ENCODE measurements at places on chromosomes 12 and 14.

DNA sequence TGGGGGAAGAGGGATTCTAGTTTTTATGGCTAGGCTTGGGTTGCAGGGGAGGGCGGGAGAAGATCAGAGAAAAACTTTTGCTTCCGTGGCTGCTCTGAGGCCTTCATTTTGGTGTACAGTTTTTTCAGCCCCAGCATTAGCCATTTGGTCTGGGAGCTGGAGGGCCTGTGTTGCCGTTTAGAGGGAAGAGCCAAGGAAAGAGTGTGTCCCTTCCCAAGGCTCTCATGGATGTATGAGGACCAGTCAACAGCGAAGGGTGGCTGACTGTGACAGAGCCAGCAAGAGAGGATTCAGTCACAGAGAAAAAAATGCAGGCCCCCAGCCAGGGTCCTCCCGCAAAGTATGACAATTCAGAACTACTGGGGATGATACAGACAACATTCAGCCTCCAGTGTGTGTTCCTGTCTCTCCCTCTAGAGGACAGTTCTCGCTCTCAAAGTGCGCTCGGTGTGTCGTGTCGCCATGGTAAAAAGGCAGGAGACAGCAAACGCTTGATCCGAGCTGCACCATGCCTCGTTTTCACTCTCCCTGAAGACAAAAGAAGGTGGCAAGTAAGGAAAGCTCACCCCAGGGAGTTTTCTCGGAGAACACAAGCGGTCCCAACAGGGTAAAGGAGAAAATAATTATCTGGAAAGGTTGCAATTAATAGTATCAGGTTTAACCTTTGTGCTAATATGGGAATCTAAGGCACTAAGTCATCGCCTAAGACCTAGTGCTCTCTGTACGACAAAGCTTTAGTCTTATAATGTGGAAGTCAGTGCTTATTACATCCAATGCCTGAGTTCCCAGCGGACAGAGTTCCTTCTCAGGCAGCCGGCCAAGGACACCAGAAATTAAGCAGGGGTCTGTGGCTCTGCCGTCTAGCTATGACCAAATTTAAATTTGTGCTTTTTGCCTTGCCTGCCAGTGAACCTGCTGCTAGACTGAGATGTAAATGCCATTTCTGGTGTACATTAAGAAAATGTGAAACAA, 157.3 kb upstream of the PLXNC1 start:
- DNase-seq = no peak

- DNase-seq = no peak
Observed at GRCh38 chr14:69667938-69668335, 56.5 kb downstream of the SUSD6 start.

GRCh38 chr12:88308825-88309224, 166.7 kb downstream of the TMTC3 start:
- DNase-seq = no peak

GRCh38 chr12:104234926-104235499, 19.4 kb downstream of the TXNRD1 start:
- no peak for DNase-seq

- no peak for DNase-seq
Observed at GRCh38 chr12:89909753-89910152, 201.1 kb upstream of the ATP2B1 start.

GRCh38 chr12:57176846-57177245, 29.4 kb upstream of the LRP1-AS start:
- no peak for DNase-seq

- DNase-seq = no peak
Observed at GRCh38 chr14:86625637-86626036, 1095.7 kb downstream of the FLRT2 start.

- DNase-seq = no peak
Observed at GRCh38 chr12:24600996-24601395, 347.9 kb downstream of the BCAT1 start.

GRCh38 chr12:89351489-89352241, 636 bp downstream of the DUSP6 start:
- peak; percentile 25 for DNase-seq

- no peak for DNase-seq
Observed at GRCh38 chr12:46693034-46693433, 132.8 kb downstream of the SLC38A4 start.

DNA sequence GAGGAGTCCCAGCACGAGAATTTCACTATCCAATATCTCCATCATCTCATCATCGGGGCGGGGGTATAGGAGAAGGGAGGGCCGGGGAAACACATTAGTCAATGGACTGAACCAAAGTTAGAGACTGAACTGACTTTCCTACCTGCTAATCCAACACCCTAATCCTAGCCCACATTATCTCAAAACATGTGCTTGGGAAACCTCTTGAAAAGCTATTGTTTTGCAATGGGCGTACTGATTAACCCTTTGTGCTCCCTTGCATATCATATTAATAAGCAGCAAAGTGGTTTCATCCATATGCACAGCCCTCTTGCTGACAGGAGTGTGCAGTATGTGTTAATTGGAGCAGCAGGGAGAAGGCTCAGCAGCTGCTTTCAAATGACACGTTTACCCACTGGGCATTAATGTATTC, 125.7 kb upstream of the GRIP1 start:
- no peak for DNase-seq

DNA sequence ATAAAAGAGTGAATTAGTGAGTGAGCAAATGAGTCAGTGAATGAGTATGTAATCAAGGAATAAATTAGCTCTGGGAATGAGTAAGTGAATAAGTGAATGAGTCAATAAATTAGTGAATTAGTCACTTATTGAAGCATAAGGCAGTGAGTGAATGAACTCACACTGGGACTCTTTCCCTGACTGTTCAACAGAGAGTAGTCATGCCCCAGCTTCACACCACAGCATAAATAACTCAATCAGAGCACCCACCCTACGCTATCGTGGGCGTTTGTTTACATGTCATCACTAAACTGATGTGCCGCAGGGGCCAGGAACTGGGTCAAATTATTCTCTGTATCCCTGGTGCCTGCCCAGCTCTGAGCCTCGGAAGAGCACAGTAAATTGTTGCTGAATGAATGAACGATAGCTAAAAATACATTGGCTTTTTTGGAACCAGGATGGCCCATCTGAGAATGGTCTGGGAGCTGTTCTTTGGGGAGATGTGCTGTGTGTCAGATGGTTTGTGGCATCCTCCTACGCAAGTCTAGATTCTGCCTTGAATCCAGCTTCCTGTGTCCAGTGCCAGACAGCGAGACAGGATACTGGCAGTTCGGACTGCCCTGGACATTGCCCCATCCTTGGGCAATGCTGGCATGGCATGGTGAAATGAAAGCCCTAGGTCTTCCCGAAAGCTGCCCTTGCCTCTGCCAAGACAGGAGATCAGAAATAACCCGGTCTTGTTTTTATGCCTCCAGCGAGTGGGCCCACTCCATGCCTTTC, 98.0 kb upstream of the RTL1 start:
- DNase-seq = no peak

GRCh38 chr12:119201789-119202543, 23.2 kb downstream of the HSPB8 start:
- no peak for DNase-seq

GRCh38 chr14:54444681-54445080, 3.5 kb upstream of the CNIH1 start:
- no peak for DNase-seq

DNA sequence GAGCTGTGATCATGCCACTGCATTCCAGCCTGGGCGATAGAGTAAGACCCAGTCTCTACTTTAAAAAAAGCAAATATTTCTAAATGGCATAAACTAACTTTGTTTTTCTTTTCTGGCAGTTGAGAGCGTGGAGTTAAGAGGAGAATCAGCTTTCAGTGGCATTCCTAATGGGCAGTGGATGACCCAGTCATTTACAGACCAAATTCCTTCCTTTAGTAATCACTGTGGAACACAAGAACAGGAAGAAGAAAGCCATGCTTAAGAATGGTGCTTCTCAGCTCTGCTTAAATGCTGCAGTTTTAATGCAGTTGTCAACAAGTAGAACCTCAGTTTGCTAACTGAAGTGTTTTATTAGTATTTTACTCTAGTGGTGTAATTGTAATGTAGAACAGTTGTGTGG, 21.2 kb downstream of the TDG start:
- DNase-seq = no peak

- DNase-seq = no peak
Observed at GRCh38 chr14:96162741-96163140, 41.9 kb upstream of the BDKRB2 start.

- DNase-seq = no peak
Observed at GRCh38 chr12:52486166-52487105, 6.6 kb downstream of the KRT6A start.

DNA sequence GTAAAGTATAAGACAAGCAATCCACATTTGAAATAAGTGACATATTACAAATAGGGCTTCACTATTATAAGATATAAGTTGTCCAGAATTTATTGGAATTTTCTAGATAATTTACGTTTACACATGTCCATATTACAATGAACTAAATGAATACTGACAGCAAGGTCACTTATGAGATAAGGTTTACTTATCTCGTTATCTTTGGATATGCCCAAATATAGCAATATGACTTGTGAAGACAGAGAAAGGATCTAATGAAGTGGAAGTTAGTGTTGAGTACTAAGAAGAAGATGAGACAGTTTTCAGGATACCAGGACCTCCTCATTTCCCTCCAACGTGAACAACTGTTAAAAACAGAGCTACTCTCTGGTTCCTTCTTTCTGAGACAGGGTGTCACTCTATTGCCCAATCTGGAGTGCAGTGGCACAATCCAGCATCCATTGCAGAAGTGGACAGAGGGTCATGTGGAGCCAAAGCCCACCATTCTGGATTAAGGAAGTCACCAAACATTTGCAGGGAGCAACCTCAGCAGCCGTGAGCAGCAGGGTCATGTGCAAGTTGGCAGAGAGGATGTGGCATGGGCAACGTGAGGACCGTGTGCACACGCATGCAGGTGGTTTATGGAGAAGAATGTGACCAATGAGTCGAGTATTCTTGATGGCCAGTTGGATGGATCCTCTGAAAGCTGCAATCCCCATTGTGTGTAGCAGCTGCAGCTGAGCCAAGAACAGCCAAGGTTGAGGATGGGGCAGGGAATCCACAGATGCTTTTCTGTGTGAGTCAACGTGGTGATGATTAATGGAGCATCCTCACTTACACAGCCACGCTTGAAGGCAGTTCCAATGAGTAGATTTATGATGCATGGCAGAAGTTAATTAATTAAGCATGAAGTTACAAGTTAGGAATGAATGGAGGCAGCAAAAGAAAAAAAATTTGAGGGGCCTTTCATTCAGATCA, 111.0 kb downstream of the BICD1 start:
- DNase-seq = no peak

GRCh38 chr14:93285044-93285443, 47.8 kb downstream of the BTBD7 start:
- no peak for DNase-seq

DNA sequence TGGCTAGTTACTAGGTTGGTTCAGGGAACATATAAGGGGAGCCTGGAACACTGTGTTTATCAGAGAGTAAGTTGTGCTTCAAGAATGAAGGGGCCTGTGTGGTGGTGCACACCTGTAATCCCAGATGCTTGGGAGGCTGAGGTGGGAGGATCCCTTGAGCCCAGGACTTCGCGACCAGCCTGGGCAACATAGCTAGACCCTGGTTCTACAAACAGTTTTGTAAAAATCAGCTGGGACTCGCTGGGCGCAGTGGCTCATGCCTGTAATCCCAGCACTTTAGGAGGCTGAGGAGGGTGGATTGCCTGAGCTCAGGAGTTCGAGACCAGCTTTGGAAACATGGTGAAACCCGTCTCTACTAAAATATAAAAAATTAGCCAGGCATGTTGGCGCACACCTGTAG, 42.1 kb upstream of the GPR132 start:
- DNase-seq = no peak

GRCh38 chr14:103138301-103139131, 15.3 kb downstream of the TNFAIP2 start:
- DNase-seq = no peak

DNA sequence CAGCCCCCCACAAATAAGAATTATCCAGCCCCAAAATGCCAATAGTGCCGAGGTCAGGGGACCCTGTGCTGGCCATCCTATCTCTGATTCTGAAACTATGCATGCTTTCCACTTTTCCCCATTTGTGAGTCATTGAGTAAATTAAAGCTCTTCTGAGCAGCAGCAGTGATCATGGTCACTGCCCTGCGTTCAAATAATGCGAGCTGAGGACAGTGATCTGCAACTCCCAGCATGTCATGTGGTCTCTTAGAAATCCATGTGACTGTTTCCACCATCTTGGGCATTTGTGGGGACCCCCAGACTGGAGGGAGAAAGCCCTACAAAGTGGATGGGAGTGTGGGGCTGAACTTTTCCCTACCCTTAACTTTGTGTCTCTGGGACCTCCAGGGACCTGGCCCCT, 53.8 kb downstream of the C14orf132 start:
- no peak for DNase-seq

DNA sequence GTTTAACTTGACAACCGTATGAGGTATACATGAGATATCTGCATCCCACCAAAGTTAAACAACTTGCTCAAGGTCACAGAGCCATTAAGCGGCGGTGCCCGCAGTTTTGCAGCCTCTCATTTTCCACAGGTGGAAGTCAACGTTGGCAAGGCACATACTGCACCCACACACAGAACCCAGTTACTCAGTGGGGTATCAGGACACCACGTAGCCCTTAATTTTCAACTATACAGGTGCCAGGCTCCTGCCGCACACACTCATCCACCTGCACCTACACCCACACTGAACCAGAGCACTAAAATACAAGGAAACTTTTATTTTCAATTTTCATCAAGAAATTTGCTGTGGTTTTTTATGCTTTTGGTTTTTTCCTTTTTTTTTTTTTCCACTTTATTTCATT, 1.7 kb upstream of the NOP2 start:
- DNase-seq = no peak

DNA sequence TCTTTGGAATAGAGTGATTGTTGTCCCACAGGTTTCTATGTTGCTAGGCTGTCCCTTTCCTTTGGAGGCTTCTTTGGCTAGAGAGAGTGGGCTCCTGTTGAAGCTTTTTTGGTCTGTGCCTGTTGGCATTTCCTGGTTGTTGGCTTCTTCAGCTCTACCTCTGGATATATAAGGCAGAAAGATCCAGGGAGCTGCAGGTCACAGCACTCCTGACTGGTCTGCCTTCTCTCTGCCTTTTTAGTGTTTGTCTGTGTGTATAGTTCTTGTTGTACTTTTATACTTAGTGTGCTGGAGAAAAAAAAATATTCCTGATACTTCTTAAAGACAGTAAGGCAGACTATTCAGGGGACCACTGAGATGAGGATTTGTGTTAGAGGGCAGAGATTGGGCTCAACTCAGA, 202.7 kb downstream of the FBXL14 start:
- no peak for DNase-seq
